ENCODE measurements at places on chromosomes 3 and 15.
A peak's percentile ranks its signal among the peaks of the same experiment; 100 is the strongest.

- DNase-seq, result no peak
Observed at GRCh38 chr3:5053021-5053831, 68.9 kb upstream of the ARL8B start.

DNA sequence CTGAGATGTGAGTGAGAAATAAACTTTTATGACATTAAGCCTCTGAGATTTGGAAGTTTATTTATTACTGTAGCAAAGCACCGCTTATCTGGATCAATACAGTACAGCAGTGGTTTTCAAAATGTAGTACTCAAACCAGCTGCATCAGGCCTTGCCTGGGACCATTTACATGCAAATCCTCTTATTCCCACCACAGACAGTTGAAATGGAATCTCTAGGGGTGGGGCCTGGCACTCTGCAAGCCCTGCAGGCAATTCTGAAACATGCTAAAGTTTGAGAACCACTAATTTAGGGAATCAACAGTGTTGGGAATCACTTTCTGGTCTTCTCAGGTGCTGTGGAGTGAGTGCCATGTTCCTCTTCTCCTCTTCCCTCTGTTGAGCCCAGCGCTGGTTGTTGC, 77.8 kb upstream of the TAMM41 start:
- no peak for DNase-seq

GRCh38 chr15:71252044-71252739, 136.9 kb downstream of the THSD4 start:
- DNase-seq, result no peak

GRCh38 chr3:52253314-52254304, 8.1 kb downstream of the PPM1M start:
- DNase-seq, result peak; percentile 87

DNA sequence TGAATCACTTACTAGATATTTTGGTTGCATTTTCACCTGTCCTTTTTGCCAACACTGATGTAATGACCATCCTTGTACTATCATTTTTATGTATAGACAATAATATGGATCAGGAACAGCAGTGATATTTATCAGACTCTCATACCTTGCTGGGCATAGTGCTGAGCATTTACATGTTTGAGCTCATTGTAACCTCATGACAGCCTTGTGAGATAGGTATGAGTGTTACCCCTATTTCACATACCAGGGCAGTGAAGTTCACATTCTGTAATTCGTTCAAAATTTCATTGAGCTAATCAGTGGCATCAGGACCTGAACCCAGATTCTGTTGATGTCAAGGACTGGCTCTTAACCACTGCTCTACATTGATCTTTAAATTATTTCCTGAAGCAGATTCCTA, 221.5 kb upstream of the TBL1XR1 start:
- no peak for DNase-seq

- DNase-seq, result no peak
Observed at GRCh38 chr15:58241872-58242271, 103.7 kb downstream of the AQP9 start.

- no peak for DNase-seq
Observed at GRCh38 chr3:112011376-112011940, 12.7 kb downstream of the TAGLN3 start.

DNA sequence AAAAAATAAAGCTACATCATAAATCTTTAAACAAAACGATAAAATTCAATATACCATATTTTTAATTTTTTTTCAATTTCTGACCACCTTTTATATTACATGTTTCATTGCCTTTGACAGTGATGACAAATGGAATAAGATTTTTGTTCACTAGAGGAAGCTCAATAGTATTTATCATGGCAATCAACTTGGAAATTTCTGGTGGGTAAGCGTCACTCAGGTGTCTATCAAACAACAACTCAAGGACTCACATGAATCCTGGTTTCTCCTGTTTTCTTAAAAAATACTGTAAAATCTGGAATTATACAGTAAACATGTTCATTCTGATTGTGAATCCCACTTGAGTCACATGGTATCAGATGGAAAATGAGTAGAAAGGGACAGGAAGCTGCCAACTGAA, 782.2 kb downstream of the OTOL1 start:
- no peak for DNase-seq

- no peak for DNase-seq
Observed at GRCh38 chr3:65850261-65850660, 188.5 kb downstream of the MAGI1 start.

- DNase-seq, result no peak
Observed at GRCh38 chr15:89646416-89647141, 8.7 kb downstream of the KIF7 start.

DNA sequence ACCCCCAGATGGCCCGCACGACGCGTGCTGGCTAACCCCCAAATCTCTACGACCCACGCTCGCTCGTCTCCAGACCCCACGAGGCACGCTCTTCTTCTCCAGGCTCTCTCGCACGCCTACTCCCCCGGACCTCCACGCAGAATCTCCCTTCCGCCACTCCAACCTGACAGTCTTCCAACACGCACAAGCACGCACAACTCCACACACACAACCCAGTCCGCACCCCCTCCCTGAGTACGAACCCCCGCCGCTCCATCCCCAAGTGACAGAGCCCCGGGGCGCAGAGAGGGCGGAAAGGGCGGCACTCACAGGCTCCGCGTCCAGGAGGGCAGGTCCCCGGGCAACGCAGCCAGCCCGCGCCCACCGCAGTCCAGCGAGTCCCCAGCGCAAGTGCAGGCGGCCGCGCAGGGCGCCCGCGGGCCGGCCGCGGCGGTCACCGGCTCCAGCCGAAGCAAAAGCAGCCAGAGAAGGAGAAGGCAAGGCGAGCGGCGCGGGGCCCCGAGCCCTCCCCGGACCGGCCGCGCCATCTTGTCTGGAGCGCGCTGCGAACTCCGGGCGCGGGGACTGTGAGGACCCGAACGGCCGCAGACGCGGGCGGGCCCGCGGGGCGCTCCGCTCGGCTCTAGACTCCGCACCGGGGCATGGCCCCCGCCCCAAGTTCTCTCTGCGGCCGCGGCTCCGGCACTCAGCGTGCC, 794 bp downstream of the LRIG1 start:
- peak; percentile 36 for DNase-seq

DNA sequence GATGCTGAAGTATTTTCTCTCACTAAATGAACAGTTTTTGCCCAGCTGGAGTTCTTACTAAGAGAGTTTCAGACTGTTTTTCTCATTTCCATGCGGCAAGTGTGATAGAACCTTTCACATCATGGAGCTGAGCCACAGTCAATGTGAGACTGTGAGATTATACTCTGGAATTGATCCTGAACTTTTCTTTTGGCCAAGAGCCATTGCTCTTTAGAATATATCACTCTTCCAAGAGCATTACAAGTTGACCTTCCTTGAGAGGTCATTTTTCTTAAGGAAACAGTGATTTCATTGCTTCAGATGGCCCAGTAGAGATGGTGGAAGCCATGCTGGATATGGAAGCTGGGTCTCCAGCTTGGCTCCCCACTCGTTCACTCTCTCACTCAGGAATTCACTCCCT, 212.9 kb upstream of the UMPS start:
- DNase-seq, result no peak

GRCh38 chr15:60620708-60621107, 141.8 kb upstream of the ICE2 start:
- DNase-seq, result no peak

DNA sequence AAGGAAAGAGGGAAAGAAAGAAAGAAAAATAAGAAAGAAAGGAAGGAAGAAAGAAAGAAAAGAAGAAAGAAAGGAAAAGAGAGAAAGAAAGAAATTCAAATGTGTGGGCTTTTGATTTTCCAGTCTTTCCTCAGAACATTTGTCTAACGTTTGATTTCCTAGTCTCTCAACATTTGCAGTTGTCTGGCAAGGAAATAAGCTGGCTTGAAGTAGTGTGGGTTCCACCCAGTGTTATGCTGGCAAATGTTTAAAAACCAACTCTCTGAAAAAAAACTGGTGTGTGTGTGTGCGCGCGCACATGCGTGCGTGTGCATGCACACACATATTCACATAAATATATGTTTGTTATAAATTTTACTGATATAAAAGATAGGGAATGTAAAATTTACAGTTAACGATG, 54.6 kb upstream of the C3orf49 start:
- DNase-seq, result no peak

GRCh38 chr3:15630646-15631350, 29.3 kb downstream of the BTD start:
- DNase-seq, result no peak

GRCh38 chr15:65195548-65195923, 10.4 kb upstream of the CLPX start:
- DNase-seq, result no peak

DNA sequence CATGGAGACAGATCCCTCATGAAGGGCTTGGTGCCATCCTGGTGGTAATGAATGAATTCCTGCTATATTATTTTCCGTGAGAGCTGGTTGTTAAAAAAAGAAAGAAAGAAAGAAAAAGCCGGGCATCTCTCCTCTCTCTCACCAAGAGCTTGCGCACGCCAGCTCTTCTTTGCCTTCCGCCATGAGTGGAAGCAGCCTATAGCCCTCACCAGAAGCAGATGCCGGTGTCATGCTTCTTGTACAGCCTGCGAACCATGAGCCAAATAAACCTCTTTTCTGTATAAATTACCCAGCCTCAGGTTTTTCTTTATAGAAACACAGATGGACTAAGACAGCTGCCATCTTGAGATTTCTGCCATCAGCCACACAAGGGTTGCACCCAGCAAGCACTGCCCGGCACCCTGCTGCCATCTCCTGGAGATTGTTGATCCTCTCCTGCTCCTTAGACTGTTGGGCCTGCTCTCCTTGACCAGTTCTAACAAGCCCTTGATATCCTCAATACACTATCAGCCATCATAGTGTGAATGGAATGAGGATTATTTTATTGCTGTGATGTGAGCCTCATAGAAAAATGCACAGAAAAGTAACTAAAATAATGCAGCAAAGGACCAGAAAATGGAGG, 3.5 kb upstream of the AHSG start:
- no peak for DNase-seq

GRCh38 chr15:71939981-71940588, 129.7 kb downstream of the NR2E3 start:
- no peak for DNase-seq

GRCh38 chr3:159418571-159419526, 569.8 kb upstream of the IL12A start:
- DNase-seq, result no peak

DNA sequence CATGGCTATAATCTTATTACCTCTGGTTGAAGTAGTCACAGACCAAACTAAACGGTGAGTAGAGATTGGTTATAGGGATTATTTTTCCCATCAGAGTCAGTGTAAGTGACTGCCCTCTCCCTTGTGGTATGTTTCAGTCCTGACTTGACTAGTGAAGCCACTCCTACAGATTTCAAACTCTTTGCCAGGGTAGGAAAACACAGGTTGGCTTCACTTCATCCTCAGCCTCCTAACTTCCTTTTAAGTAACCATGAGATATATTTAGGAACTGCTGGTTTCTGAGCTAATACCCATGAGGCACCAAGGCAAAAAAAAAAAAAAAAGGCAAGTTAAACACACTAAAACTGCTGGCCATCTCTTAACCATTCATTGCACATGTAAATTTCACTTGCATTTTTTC, 349.2 kb upstream of the MCTP2 start:
- DNase-seq, result no peak

DNA sequence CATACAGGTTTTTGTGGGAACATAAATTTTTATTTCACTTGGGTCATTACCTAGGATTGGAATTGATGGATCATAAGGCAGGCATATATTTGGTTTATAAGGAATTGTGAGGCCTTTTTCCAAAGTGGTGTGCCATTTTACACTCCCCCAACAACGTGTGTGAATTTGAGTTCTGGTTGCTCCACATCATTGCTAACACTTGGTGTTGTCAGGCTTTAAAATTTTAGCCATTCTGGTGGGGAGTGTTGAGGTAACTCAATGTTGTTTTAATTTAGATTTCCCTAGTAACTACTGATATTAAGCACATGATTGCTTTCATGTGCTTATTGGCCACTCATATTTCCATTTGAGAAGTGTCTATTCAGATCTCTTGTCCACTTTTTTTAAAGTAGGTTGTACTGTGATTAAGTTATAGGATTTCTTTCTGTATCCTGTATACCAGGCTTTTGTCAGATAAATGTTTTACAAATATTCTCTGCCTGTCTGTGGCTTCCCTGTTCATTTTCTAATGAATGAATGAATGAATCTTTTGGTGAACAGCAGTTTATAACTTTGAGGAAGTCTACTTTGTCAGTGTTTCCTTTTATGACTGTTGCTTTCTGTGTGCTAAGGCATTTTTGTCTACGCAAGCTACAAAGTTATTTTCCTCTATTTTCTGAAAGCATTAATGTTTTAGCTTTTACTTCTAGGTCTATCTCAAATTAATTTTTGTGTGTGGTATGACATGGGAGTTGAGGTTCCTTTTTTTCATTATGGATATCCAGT, 17.9 kb upstream of the NR2C2 start:
- no peak for DNase-seq

DNA sequence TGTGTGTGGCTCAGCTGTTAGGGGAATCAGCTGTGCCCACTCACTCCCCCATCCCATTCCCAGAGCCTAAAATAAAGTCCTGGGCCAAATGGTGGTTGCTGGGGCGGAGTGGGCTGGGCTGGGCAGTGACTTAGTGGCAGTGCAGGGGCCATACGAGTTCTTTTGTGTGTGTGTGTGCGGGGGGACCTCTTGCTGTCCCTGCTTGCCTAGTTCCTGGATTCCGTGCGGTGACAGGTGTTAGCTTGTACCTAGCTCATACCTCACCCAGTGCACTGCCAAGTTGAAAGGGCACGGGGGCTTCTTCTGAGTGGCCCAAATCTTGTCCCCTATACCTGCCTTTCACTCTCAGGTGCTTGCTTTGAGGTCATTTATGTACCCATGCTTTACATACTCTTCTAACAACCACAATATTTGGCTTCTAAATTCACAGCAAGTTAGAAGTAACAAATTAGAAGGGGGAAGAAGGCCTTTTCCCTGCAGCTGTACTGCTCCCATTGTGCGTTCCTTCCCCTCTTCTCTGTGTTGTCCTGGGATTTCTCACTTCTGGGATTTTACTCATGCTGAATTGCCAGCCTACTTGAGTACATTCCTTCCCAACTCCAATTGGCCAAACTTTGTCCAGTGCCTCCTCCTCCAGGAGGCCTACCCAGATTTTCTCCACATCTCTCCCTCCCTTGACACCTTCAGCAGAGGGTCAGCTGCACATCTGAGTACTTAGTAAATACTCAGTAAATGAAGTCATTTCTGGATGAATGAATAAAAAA, 66.3 kb upstream of the POLG start:
- DNase-seq, result no peak

- DNase-seq, result no peak
Observed at GRCh38 chr15:92603743-92604470, 51.7 kb downstream of the FAM174B start.

DNA sequence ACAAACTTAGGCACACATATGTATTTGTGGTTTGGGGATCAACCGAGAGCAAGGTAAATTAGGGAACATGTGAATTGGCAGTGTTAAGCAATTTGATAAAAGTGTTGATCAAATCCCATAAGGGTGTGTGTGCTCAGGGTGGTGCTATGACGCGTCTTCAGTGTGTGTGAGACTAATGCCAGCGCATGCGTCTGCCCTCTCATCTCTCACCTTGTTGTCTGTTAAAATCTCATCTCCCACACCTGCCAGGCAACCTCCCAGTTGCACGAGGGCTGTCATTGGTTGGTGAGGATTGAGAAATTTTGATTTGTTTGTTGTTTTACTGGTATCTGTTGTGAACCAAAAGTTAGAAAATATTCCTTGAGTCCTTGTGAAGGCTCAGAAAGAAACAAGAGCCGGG, 137.2 kb upstream of the ICE2 start:
- DNase-seq, result no peak

GRCh38 chr3:77296527-77296926, 256.6 kb downstream of the ROBO2 start:
- DNase-seq, result no peak

GRCh38 chr15:92669432-92669831, 13.9 kb upstream of the FAM174B start:
- DNase-seq, result no peak
